Islet precursor cell (in vitro differentiated cells): ENCODE measurements at places on chromosomes 1 and 21.

- peak; percentile 73 for DNase-seq
These were observed 300.8 kb downstream of the RRAGC start for GRCh38 chr1:38558500-38559445.

- no peak for DNase-seq
These were observed 443.4 kb upstream of the PRMT6 start for GRCh38 chr1:106613068-106613467.

- no peak for DNase-seq
These were observed 5.4 kb downstream of the CCDC190 start for GRCh38 chr1:162855461-162856150.

DNA sequence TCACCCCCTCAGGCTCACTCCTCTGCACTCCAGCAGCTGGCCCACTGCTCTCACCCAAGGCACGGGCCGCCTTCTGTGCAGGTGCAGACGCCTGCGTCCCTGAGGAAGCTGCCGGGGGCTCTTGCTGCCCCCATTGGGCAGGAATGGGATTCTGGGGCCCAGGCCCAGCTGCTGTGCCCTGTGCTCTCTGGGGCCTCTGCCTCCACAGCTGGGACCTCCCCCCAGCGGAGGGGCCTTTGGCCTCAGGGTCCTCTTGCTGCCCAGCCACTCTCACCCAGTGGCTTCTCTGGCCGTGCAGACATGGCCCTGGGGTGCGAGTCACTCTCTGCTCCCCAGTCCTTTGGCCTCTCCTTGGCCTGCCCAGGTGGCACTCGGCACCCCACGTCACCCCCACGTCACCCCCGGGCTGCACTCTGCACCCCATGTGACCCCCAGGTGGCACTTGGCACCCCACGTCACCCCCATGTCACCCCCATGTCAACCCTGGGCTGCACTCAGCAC is 19.1 kb upstream of the LRRC3 start:
- no peak for DNase-seq

- no peak for DNase-seq
These were observed 77.9 kb downstream of the ZC3H11B start for GRCh38 chr1:219534991-219535390.

DNA sequence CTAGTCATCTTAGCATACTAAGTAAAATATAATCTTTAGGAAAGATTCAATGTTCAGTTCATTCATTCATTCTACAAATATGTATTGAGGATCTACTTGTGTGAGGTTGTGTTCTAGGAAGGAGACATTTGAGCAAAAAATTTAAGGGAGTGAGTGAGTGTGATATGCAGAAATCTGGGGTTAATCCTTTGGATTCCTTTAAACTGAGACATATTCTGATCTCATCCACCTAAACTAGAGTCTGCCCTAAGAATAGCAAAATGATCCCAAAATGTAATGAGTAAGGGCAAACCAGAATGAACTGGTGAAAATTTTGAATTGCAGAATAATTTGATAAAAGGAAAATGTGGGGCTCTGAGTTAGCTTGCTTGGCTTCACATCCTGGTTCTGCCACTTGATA is 8.6 kb downstream of the UBE2U start:
- DNase-seq: no peak

DNA sequence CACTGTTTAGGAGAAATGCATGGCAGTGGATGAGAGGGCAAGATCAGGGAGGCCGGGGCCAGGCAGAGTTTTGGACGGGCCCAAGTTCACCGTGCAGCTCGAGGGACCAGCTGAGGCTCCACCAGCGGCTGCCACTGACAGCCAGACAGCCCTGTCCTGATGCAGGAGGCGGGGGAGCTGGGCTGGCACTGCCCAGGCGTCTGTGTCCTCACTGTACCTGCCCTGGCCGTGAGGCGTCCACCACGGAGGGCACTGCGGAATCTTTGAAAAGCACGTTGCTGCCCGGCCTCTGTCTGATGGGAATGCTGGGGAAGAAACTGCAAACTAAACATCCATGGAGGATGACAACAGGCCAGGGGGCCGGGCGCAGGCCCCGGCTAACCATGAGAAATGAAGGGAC is 35.5 kb downstream of the VPS26C start:
- DNase-seq: no peak

GRCh38 chr1:236016083-236016482 is 48.8 kb downstream of the NID1 start:
- DNase-seq: no peak

- no peak for DNase-seq
These were observed 22.4 kb downstream of the DHCR24 start for GRCh38 chr1:54864460-54865208.

DNA sequence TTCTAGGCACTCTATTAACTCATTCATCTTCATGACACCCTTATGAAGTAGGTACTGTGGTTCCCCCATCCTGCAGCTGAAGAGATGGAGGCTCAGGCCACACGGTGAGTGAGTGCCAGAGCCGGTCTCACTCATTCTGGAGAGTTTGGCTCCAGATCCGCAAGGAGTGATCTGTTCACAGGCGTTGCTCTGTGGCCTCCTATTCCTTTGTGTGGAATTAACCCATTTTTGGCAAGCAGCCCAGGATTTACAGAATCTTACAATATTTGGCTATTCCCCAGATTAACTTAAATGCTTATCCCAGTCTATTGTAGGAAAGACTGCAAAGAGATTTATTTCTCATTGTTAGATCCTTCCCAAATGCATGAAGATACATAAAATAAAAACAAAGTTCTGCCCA is 29.6 kb downstream of the KIAA0040 start:
- no peak for DNase-seq

- no peak for DNase-seq
These were observed 164.9 kb downstream of the NFIA start for GRCh38 chr1:61247051-61247825.

GRCh38 chr21:35257413-35257812 is 208.3 kb upstream of the RUNX1 start:
- no peak for DNase-seq

GRCh38 chr1:60867782-60868181 is 214.6 kb upstream of the NFIA start:
- no peak for DNase-seq

- DNase-seq: no peak
These were observed 46.7 kb upstream of the MTR start for GRCh38 chr1:236748268-236748870.

DNA sequence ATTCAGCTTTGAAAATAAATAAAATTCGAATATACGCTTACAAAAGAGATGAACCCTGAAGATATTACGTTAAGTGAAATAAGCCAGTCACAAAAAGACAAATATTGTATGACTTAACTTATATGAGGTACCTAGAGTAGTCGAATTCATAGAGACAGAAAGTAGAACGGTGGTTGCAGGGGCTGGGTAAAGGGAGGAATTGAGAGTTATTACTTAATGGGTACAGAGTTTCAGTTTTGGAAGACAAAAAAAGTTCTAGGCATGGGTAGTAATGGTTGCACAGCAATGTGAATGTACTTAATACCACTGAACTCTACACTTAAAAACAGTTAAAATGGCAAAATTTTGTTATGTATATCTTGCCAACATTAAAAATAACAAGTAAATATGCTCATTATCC is 48.6 kb upstream of the ZNHIT6 start:
- no peak for DNase-seq

DNA sequence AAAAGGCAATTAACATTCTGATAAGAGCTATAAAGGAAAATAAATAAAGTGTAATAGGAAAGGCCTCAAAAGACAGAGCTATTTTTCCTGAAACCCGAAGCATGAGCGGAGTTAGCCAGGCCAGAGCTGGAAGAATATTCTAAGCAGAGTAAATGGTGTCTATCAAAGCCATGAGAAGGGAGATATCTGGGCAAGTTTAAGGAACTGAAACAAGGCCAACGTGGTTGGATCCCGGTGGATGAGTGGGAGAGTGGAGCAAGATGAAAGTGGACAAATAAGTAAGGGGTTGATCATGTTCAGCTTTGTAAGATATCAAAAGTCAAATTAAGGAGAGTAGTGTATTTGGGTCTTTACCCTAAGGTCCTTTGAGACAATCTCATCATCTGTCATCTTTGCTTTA is 234.0 kb downstream of the TM2D1 start:
- no peak for DNase-seq

DNA sequence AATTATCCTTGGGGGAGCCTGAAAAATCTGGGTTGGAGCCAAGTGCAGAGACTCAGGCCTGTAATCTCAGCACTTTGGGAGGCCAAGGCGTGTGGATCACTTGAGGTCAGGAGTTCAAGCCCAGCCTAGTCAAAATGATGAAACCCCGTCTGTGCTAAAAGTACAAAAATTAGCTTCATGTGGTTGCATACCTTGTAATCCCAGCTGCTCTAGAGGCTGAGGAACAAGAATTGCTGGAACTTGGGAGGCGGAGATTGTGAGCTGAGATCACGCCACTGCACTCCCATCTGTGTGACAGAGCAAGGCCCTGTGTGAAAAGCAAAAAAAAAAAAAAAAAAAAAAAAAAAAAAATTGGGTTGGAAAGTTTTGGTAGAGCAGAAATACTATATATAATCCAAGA is 1563.6 kb upstream of the PRMT6 start:
- peak; percentile 59 for DNase-seq

DNA sequence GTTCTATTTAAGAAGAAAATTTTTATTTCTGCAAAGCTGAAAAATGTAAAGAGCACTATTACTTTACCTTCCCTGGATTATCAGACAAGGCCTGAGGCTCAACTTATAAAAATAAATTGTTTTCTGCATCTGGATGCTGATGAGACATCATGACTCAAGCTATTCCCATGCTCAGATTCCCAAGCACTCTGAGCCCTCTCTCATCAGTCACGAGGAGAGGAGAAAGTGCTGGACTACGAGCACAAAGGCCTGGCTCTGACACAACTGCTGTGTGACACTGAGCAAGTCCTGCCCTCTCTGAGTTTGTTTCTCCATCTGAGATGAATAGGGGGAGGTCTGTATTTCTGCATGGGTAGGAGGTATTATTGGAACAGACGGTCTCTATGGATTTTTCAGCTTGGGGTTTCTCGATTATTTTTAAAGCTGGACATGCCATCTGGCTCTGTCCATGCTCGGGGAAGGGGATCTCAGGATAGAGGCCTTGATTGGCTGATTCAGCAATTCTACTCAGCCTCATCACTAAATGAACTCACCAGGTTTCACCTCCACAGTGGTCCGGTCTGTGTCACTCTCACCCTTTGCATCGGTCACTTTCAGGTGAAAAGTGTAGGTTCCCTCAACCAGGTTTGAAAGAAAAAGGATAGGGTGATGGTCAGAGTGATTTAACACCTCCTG is 107.7 kb downstream of the KIAA0319L start:
- peak; percentile 66 for DNase-seq

- no peak for DNase-seq
These were observed 52.4 kb downstream of the DISP3 start for GRCh38 chr1:11531314-11531870.

DNA sequence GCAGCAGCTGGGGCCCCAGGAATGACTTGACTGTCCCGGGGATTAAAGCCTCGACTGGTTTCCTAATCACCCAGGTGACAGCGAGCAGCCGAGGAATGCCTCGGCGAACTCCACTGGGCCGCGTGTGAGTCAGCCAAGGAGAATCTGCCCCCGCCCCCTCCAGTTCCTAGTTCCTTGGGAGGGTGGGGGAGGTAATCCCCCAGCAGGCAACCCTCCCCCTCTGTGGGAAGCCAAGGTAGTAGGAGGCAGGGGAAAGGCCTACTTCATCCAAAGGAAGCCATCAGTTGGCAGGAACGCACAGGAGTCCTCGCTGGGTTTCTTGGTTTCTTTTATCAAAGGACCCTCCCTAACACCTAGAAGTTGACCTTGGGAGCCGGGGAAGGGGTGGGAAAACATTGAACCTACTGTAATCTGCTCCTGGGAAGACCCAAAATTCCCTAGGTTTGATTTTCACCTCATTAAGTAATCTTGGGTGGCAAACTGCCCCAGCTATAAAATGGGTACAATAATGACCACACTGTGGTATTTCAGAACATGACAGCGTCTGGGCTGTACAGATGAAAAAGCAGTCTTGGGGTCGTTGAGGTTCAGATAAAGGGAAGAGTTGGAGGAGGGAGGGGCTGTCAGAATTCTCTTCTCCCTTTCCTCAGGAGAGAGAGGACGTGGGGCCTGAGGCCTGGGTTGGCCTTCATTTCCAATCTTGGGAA is 1.4 kb downstream of the TENT5B start:
- DNase-seq: peak; percentile 99

GRCh38 chr1:233389893-233390292 is 62.4 kb downstream of the MAP3K21 start:
- no peak for DNase-seq

GRCh38 chr1:213176341-213176740 is 125.3 kb downstream of the RPS6KC1 start:
- no peak for DNase-seq

GRCh38 chr1:73475316-73475870 is 722.6 kb downstream of the LRRIQ3 start:
- DNase-seq: no peak

GRCh38 chr1:112866151-112866550 is 89.8 kb downstream of the SLC16A1 start:
- peak; percentile 88 for DNase-seq

DNA sequence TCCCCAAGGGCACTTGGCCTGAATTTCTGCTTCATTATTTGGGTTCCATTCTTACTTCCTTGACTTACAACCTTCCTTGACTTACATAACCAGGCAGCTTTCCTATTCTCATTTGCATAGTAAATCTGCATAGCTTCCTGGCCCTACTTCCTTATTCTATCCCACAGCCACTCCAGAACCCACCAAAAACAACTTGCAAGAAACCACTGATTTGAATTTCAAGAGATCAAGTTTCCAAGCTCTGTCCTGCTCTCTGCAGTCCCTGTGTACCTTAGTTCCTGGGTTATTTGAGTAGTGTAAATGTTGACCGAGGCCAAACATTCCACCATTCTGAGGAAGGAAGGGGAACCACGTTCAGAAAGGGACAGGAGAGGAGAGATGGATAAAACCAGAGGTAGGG is 603.3 kb downstream of the PTPRC start:
- DNase-seq: no peak

- peak; percentile 88 for DNase-seq
These were observed 1.4 kb upstream of the C1QC start for GRCh38 chr1:22641906-22642636.

DNA sequence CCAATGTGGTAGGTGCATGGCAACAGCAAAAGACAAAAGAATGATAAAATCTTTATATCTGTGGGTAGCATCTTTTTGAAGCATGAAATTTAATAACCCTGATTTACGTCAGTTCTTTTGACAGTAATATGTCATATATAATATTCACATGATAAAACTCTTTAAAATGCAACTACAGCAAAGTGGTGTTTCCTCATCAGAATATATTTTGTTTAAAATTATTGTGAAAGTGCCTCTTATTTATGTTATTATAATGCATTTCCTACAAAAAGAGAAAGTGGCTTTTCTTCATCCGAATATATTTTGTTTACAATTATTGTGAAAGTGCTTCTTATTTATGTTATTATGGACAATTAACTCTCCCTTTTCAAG is 46.9 kb upstream of the EEIG2 start:
- no peak for DNase-seq
